Naive thymus-derived CD4-positive, alpha-beta T cell (primary cell): ENCODE measurements at places on chromosomes 5 and 9.

- no peak for DNase-seq
Measured at GRCh38 chr9:86282979-86283535, 719 bp upstream of the ISCA1 start.

- no peak for DNase-seq
Measured at GRCh38 chr9:114908104-114908622, 22.2 kb downstream of the TNFSF8 start.

DNA sequence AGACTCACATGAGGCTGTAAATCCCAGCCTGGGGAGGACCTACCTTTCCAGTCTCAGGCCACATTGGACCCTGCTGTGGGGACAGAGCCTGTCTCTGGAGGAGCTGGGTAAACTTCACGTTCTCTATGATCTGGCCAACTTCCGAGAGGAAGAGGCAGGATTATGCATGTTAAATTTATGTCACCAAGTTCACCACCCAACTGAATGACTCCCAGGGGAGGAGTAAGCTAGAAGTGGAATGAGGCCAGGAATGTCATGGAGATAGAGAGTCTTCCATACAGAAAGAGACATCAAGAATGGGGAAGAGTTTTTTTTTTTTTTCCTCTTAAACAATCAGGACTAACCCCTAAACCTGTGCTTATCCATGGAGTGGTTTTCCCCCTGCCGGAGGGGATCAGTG, 90.3 kb upstream of the PALM2AKAP2 start:
- DNase-seq, result no peak

DNA sequence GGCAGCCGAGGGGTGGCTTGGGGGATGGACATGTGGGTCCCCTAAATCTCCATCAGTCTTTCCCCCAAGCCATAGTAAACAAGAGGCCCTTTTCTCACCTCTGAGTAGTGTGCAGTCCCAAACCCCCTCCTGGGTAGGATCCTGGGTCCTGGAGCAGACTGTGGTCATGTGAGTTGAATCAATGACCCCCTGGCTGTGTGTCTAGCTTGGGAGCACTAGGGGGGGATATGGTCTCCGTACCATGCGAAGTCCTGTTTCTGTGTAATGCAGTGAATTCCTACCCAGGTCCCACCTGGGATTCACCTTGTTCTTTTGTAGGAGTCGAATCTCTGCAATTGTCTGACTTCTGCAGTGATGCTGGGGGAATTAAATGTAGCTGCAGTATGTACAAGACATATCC, 66.2 kb downstream of the FGF18 start:
- no peak for DNase-seq

GRCh38 chr9:116156621-116157314, 3.2 kb downstream of the PAPPA start:
- no peak for DNase-seq
